ENCODE measurements at places on chromosomes 2 and 18. TPM values are rescaled to one million over a fixed set of nuclear protein-coding genes. Genes with fewer than 3 reads are reported as not detected.

GRCh38 chr2:147495734-147496133 is 349.1 kb upstream of the ACVR2A start:
- DNase-seq, result no peak
- H3K4me1 ChIP-seq, result peaks cover 50% of the 10 kb centered on the region
- H3K27me3 ChIP-seq, result peaks cover 4% of the 10 kb centered on the region

DNA sequence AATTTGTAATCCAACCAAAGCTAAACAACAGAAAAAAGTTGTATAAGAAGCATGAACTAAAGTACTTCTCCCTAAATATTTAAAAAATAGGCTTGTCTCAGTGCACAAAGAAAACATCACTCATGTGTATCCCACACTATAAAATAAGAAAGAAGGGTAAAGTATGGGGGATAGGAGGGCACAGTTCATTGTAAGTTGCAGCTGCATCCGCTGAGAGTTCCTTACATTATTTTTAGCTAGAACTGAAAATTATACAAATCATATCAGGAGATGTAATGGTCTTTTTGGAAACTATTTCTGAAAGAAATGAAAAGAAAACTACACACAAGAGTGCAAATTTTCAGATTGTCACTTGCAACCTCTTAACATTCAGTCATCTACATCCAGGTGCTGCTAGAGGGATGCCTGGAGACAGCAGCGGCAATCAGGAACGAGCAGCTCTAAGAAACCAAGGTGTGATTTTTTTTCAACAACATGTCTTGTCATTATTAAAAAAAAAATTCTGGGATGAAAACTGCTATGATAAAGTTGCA is 273.6 kb downstream of the ASXL3 start:
- H3K4me3 ChIP-seq, result no peak overlapping the region
- no peak for DNase-seq
- H3K36me3 ChIP-seq, result no peaks in the 10 kb centered on the region
- H3K27ac ChIP-seq, result no peak overlapping the region
- H3K27me3 ChIP-seq, result no peaks in the 10 kb centered on the region
- H3K4me1 ChIP-seq, result no peaks in the 10 kb centered on the region

- H3K4me3 ChIP-seq, result peak overlapping the region; percentile 87
- no peak overlapping the region for H3K27ac ChIP-seq
- DNase-seq, result no peak
Measured at GRCh38 chr2:69385443-69386151, 1.4 kb downstream of the GFPT1 start.

DNA sequence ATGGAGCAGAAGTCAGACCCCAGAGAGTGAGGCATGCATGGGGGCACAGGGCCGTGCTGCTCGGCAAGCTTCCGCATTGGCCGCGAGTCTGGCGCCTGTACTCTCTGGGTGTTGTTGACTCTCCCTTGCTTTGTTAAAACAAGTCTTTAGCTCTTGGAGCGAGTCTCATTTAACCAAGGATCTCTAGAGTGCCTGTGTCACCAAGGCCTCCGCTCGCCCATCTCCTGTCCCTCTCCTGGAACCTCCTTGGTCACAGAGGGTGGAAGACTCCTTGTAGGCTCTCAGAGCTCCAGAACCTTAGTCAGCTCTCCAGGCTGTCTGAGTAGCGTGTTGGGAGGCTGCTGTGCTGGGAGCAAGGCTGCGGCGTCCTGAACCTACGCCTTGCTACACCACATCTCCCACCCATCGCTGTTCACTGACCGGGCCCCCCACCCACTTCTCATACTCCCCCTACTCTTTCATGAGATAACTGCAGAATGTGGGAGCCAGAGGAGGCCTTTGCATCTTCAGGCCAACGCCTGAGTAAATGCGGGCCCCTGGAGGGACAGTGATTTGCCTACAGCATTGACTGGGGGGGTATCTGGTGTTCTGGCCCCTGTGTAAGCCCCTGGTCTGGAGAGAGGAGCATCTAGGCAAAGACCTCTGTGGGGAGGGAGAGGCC is 66.1 kb downstream of the CIB4 start:
- no peaks in the 10 kb centered on the region for H3K4me1 ChIP-seq
- DNase-seq, result no peak
- no peaks in the 10 kb centered on the region for H3K36me3 ChIP-seq
- peaks cover 14% of the 10 kb centered on the region for H3K27me3 ChIP-seq

- no peak for DNase-seq
- H3K36me3 ChIP-seq, result no peaks in the 10 kb centered on the region
- H3K27ac ChIP-seq, result no peak overlapping the region
- peaks cover 2% of the 10 kb centered on the region for H3K27me3 ChIP-seq
Measured at GRCh38 chr18:77651441-77651840, 401.8 kb downstream of the GALR1 start.

DNA sequence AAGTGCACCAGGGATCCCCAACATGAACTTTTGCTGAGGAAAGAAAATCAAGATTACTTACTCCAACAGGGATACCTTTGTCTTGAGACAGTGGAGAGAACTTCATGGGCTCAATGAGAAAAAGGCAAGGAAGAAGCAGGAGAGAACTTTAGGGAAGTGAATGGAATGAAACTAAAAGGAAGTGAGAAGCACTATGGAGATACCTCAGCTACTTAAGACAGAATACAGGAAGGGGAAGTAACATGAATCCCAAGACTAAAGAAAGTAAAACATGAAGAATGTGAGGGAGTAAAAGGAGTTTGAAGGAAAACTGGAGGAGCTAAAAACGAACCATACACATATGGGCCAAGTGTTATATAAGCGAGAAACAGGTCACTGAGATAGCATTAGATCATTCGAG is 32.4 kb upstream of the ACTR3 start:
- H3K4me1 ChIP-seq, result peaks cover 5% of the 10 kb centered on the region
- no peak overlapping the region for H3K27ac ChIP-seq
- no peak for DNase-seq
- no peaks in the 10 kb centered on the region for H3K27me3 ChIP-seq
- H3K36me3 ChIP-seq, result no peaks in the 10 kb centered on the region
- no peak overlapping the region for H3K4me3 ChIP-seq

DNA sequence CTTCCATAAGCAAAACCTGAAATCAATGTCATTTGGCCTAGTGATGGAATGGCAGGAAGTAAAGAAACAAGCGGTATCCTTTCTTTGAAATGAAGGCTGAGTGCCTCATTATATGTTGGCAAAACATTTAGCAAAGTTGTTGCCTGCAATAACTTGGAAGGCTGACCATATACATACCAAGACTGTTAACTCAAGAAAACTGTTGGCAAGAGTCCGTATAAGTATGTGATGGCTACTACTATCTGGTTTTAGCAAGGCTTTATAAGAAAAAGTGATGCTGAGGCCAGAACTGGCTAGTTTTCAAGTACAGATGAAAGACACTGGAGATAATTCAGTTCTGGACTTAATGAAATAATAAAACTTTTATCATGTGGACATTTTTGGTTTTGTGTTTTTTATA is 356.2 kb downstream of the ZNF521 start:
- no peak overlapping the region for H3K27ac ChIP-seq
- no peak for DNase-seq
- no peaks in the 10 kb centered on the region for H3K4me1 ChIP-seq
- no peaks in the 10 kb centered on the region for H3K27me3 ChIP-seq

DNA sequence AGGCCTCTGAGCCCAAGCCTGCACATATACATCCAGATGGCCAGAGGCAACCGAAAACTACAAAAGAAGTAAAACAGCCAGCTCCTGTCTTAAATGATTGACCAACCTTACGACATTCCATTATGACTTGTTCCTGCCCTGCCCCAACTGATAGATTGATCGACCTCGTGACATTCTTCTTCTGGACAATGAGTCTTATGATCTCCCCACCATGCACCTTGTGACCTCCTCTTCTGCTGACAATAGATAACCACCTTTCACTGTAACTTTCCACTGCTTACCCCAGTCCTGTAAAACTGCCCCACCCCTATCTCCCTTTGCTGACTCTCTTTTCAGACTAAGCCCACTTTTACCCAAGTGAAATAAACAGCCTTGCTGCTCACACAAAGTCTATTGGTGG is 670.0 kb upstream of the PKDCC start:
- no peak for DNase-seq
- no peaks in the 10 kb centered on the region for H3K36me3 ChIP-seq

DNA sequence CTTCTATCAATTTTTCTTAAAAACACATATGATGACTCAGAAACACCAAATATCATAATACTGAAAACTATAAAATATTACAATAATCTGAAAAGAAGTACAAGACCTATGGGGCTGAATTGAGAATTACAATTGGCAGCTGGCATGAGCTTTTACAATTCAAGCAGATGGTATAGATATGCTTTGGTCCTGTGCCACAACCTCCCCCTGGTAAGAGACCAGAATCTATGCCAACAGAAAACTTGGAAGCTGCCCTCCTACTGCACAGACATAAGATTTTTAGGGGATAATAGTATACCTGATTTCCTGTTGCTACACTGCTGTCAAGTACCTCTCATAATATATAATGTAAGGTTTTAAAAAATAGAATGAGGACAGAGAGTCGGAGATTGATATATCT is 46.8 kb upstream of the CDH7 start:
- DNase-seq, result no peak
- no peak overlapping the region for H3K27ac ChIP-seq
- no peaks in the 10 kb centered on the region for H3K4me1 ChIP-seq
- no peak overlapping the region for H3K4me3 ChIP-seq

- H3K4me1 ChIP-seq, result peaks cover 10% of the 10 kb centered on the region
- no peak overlapping the region for H3K4me3 ChIP-seq
- H3K27ac ChIP-seq, result no peak overlapping the region
- no peaks in the 10 kb centered on the region for H3K36me3 ChIP-seq
- no peak for DNase-seq
Measured at GRCh38 chr18:3472681-3473544, 22.9 kb downstream of the TGIF1 start.

DNA sequence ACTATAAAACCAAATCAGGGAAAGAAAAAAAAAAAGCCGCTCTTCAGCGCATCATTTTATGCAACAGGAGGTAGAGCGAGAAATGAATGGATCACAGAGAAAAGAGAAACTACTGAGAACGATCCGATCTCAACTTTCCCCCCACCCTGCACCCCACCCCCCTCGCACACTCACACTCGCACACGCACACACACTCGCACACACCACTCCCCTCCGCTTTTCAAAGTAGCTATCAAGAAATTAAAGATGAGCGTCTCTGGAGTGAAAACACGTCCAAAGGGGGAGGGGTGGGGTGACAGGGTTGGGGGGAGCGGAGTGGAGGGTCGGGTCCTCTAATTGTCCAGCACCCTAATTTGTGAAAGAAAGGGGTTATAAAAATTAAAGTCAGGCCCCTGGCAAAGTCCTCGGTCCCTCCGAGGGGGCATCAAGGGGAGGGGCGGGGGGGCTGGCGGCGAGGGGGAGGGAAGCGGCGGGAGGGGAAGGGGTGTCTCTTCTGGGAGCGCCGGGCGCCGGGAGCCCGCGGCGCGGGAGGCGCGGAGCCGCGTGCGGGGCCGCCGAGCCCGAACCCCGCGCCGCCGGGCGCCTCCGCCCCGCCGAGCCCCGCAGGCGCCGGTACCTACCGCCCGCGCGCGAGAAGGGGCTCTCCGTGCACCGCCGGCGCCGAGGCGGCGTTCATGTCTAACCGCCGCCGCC is 428 bp downstream of the TCF4 start:
- H3K4me3 ChIP-seq, result peak overlapping the region; percentile 76
- H3K27me3 ChIP-seq, result peaks cover 37% of the 10 kb centered on the region
- no peak for DNase-seq
- H3K27ac ChIP-seq, result peak overlapping the region; percentile 52
- peaks cover 4% of the 10 kb centered on the region for H3K36me3 ChIP-seq

- no peak overlapping the region for H3K27ac ChIP-seq
- H3K4me3 ChIP-seq, result no peak overlapping the region
- H3K27me3 ChIP-seq, result peaks cover 6% of the 10 kb centered on the region
- H3K4me1 ChIP-seq, result no peaks in the 10 kb centered on the region
- no peaks in the 10 kb centered on the region for H3K36me3 ChIP-seq
Measured at GRCh38 chr2:236882930-236883329, 202.8 kb upstream of the COPS8 start.

DNA sequence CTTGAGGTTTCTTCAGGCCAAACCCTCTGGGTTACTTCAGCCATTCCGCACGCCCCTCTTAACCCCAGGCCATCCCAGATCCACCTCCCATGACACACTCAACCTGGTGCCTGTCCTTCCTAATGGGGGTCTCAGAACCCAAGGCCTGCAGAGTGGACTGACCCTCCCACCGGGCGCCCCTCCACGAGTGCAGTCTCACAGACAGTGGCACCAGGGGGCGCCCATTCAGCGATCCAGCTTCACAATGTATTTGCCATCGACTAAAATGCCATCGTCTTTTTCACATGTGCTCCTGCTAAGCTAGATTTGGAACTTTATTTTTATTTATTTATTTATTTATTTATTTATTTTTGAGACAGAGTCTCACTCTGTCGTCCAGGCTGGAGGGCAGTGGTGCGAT is 38.5 kb downstream of the INPP5D start:
- peaks cover 66% of the 10 kb centered on the region for H3K4me1 ChIP-seq
- no peak overlapping the region for H3K27ac ChIP-seq
- H3K27me3 ChIP-seq, result no peaks in the 10 kb centered on the region
- peaks cover 67% of the 10 kb centered on the region for H3K36me3 ChIP-seq
- no peak for DNase-seq

DNA sequence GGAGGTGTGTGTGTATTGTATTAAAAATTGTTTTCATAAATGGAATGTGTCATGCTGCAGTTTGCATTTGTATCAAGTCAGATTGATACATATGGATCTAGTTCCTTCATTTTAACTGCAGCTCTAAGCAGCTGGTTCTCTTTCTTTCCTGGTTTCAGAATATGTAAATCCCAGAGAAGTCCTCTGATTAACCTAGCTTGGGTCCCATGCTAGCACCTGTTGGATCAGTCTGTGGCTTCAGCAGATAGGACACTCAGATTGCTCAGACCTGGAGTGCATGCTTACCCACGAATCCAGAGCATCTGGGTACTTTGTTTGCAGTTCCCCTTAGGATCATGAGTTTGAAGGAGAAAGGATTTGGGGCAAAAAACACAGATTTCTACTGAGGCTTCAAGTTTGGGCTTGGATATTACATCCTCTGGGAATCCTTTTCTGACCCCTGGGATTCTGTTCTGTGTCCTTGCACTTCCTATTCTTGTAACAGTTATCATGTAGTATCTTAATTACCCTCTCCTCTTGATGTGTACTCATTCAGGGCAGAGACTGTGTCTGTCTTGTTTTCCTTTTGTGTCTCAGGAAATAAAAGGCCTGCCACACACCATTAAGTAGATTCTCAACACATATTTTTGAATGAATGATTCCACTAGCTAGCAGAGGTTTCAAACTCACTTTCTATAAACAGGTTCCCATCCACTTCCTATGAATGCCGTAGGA is 142.1 kb downstream of the PHLPP1 start:
- no peaks in the 10 kb centered on the region for H3K36me3 ChIP-seq
- H3K27me3 ChIP-seq, result no peaks in the 10 kb centered on the region
- H3K4me1 ChIP-seq, result peaks cover under 1% of the 10 kb centered on the region

Gene HMSD
- total RNA-seq, result 0.26 TPM

Gene DUSP19
- 0.39 TPM for total RNA-seq

Gene DSG1
- total RNA-seq, result not detected

Gene CFAP210
- not detected for total RNA-seq

Gene UGT1A8
- not detected for total RNA-seq

Gene KIAA2012
- not detected for total RNA-seq
